ENCODE measurements at places on chromosomes 2 and 18. TPM values are rescaled to one million over a fixed set of nuclear protein-coding genes. Genes with fewer than 3 reads are reported as not detected.

DNA sequence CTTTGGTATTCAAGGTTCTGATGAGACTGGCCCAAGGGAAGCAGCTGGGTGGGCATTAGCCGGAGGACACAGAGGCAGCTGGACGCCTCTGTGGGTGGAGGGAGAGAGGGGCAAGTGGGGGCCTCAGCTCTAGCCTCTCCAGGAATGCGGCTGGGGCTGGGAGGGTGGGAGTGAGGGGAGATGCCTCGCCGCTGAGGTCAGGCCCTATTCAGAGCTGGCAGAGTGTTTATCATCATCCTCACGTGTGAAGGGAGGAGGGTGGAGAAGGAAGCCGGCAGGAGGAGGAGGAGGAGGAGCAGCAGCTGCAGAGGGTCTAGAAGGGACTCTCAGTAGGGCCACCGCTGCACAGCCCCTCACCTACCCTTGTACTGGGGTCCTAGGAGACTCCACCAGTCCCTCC lies 43.1 kb downstream of the TNS1 start:
- peak; percentile 5 for DNase-seq

- no peak for DNase-seq
Measured at GRCh38 chr2:162091325-162092007, 17.5 kb upstream of the DPP4 start.

- DNase-seq = no peak
Measured at GRCh38 chr18:23966909-23967308, 47.6 kb upstream of the TTC39C start.

- no peak for DNase-seq
Measured at GRCh38 chr2:196328088-196328680, 156.8 kb upstream of the STK17B start.

Gene CCDC141
- 11.8 TPM for total RNA-seq

- DNase-seq = no peak
Measured at GRCh38 chr2:136331226-136331625, 213.3 kb upstream of the CXCR4 start.

DNA sequence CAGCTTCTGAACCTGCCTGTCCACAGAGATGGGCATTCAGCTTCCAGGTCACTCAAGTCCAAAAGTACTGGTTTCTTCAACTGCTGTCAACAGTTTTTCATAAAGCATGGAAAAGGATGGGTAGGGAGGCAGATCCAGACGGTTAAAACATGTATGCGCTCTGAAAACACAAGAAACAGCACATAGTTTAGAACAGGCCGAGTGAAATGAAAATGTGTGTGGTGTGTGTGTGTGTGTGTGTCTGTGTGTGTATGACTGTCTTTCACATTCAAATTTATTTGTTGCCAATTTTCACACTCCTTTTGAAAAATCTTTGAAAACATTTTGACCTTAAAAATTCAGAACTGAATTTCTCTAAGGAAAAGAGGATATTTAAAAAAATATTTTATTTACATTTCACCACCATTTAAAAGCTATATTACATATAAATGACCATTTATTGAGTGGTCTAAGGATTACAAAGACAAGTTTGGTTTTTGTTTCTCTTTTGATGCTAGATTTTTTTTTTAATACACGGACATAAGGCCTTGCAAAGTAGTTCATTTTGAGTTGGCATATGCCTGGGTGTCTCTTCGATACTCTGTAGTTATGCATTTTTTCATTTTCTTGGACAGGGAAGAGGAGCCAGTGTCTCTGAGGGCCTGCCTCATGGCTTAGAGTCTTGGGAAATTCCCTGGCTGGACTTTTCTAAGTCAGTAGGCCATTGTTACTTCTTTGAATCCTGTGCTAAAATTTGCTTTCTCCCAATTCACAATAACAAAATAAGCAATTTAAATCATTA lies 30.0 kb upstream of the STK17B start:
- DNase-seq = no peak

DNA sequence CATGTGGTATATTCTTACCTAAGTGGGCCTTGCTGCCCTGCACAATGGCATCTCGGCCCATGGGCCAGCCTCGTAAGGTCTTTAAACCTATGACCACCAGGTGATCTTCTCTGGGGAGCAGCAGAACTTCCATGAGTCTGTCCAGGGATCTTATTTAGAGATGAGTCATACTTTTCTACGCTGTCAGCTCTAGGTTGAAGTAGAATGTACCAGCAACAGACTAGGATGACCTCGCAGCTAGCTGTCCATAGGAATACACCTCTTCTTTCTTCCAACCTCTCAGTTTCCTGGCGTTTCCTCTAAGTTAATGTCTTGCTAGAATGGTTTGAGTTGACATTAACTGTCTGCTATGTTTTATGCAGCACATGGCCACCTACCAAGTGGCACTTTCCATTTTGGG lies 15.6 kb upstream of the CXCR4 start:
- no peak for DNase-seq

DNA sequence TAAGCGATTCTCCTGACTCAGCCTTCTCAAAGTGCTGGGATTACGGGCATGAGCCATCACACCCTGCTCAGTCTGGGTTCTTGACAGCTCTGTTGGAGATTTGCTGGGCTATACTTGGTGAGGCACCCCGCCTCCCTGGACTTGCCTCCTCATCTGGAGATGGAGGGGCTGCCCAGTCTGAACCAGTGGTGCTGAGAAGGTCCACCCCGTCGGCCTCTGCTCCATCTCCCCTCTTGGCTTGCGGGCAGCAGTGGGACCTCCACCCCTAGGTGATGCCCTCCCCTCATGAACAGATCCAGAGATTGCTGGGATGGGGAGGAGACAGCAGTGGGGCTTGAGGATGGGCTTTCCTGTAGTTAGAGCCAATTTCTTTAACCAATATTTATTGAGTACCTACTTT lies 120.9 kb downstream of the CLIP4 start:
- no peak for DNase-seq

Gene KDM3A
- 106 TPM for total RNA-seq

Gene CHCHD5
- total RNA-seq = 32.1 TPM

DNA sequence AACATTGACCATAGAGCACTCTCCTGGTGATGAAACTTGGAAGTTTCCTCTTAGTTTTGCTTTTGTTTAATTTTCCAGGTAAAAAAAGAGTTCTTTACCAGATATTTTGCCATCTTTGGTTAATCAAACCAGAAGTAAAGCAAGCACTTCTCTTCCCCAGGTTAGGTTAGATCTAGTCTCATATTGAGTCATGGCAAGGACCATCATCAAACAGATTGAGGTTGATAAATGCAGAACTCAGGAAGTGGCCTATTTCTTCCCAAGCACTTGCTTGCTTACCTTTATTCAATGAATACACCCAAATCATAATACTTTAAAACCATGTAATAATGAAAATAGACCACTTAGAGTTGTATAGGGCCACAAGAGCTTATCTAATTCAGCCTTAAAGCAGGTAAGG lies 23.4 kb downstream of the DNAH6 start:
- DNase-seq = no peak

DNA sequence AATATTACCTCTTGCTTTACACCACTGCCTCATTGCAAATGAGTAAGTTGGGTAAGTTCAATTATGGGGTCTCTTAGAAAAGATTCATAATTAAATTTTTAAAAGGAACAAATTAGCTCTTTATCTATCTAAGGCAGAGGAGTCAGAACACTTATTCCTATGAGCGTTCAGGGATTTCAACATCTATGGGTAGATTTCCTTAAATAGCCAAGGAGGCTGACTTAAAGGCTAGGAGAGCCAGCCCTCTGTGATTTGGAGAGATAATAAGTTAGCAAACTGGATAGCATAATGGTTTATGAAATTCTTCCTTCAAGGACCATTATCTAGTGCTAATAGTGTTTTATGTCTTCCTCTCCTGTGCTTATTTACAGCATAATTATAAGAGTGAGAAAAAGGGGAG lies 387.7 kb downstream of the STK39 start:
- DNase-seq = no peak

GRCh38 chr2:143873886-143874285 lies 646.0 kb downstream of the ZEB2 start:
- DNase-seq = no peak

DNA sequence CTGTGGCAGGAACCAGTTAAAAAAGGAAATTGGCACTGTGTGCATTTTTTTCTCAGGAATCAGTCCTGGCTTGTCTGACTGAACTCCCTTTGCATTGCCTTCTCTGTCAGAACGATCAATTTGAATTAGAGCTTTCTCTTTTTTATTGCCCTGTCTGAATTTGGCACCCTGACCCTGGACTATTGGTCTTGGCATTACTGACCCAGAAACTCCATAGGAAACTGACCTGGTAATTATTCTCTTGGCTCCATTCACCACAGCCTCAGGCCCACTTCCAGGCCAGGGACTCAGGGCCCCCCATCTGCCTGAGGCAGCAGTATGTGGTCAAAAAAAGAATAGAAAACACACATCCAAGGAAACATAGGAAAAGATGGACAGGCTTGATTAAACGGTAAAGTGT lies 32.0 kb upstream of the CCDC88A start:
- no peak for DNase-seq

DNA sequence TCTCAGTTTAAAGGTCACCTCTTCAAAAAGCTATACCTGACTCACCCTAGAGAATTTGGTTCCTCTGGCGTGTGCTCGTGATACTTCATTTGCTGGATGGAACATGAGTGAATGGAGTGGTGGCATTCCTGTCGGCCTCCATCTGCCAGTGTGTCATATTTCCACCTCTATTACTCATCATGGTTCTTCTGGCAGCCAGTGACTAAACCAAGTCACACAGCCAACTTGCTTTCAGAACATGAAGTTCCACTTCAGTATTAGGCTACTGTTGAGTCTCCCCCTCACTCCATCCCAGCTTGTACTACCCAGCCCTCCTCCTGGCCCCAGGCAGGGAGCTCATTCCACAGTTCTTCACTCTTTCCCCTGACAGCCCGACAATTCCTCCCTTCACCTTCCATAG lies 169.8 kb downstream of the MREG start:
- no peak for DNase-seq

Gene CYP27C1
- total RNA-seq = not detected

Gene TMEM169
- total RNA-seq = 1.1 TPM

- DNase-seq = no peak
Measured at GRCh38 chr2:122670897-122671296, 915.4 kb downstream of the TSN start.

DNA sequence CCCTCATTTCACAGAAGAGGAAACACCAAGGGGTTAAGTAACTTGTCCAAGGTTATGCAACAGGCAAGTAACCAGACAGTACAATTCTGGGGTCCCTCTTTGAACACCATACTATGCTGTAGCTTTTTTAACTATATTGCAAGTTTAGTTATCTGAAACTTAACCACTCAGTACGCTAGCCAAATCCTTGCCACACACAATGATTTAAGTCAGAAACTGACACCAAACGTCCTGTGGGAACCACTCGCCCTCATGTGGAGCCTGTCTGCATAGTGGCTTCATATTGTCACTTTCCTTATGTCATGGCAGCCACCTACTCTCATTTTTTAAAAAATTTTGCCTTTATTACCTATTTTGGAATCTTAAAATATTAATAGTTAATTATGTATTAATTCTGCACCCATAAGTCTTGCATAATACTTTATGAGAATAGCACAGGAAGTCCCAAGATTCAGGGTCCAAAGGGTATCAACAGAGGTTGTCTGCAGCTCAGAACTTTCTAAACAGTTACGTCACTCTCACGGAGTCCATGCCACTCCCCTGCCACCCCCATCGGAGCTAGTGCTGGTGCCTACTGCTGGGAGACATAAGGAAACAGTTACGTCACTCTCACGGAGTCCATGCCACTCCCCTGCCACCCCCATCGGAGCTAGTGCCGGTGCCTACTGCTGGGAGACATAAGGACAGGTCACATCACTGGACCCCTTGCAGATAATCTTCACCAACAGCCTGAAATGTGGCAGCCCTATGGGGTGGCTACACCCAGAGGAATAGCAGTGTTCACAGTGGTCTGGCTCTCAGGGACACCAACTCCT lies 99.0 kb downstream of the L3MBTL4 start:
- DNase-seq = no peak

GRCh38 chr2:222485367-222486211 lies 61.2 kb downstream of the SGPP2 start:
- DNase-seq = no peak

GRCh38 chr2:232998666-232998985 lies 14.4 kb downstream of the NGEF start:
- no peak for DNase-seq

Gene C2orf80
- not detected for total RNA-seq

DNA sequence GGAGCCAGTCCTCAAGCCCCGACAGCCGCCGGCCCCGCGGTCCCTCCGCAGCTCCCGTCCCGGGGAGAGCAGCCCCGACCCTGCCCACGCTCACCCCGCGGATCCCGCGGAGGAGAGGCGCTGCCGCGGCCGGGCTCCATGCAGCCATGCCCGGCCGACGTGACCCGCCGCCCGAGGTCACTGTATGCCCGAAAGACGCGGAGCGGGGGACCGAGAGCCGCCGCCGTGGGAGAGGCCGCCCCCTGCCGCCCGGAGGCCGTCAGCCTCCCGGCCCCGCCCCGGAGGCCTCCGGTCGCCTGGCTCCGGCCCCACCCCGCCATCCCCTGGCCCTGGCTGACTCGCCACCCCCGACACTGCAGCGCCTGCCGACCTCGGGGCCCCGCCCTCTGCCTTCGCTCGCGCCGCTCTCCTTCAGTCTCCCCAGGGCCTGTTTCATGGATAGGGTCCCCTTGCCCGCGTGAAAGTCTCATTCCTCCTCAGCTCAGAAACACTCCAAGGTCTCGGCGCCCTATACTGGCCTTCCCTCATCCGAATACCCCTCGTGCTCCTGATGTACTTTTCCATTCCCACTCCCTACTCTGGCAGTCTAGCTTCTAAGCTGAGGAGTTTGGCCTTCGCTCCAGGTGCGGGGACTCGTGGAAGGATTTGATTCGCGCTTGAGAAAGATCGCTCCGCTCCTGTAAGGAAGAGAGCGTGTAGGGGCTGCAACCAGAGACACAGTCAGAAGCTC lies at the start of gene BOLA3:
Gene BOLA3, minus strand, starts transcription at position 186 of the 730 bp plus-strand sequence. Its CDS starts 38 bp downstream, at position 148.
- DNase-seq = peak; percentile 91

DNA sequence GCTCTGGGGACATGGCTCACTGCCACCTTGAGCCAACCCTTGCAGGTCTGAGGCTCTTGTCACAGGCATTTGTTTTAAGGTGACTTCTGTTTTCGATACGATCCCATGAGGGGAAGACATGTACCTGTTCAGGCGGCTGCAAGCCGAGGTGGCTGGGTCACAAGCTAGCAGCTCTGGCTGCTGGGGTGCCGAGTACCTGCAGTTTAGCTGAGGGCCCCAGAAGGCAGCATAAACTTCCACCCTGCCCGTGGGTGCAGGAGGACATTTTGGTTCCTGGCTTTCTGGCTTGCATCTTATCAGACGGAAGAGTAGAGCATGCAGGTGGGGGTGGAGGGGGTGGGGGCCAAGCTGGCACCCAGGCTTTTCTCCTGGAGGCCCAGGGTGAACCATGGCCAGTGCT lies 28.4 kb downstream of the COA5 start:
- DNase-seq = no peak

Gene TXNL1
- total RNA-seq = 50.6 TPM

- DNase-seq = no peak
Measured at GRCh38 chr18:32469190-32469651, 1.5 kb downstream of the GAREM1 start.

- DNase-seq = no peak
Measured at GRCh38 chr2:217642944-217643343, 359.9 kb downstream of the TNS1 start.

GRCh38 chr2:215699700-215700538 lies 264.1 kb upstream of the FN1 start:
- DNase-seq = no peak

Gene NAB1
- 36.3 TPM for total RNA-seq

GRCh38 chr2:203759690-203760365 lies 53.4 kb downstream of the CD28 start:
- no peak for DNase-seq

Gene GPR17
- not detected for total RNA-seq

- no peak for DNase-seq
Measured at GRCh38 chr18:25058521-25058920, 293.4 kb downstream of the ZNF521 start.

Gene CIB4
- total RNA-seq = not detected

GRCh38 chr2:241844066-241844728 lies 14.5 kb downstream of the PDCD1 start:
- DNase-seq = peak; percentile 84

All from activated naive CD8-positive, alpha-beta T cell treated with anti-CD3 and anti-CD28 coated beads, Interleukin-2, amount 10 ng/mL, durations not matched to agents 7 days and 5 days (primary cell).